ENCODE measurements at places on chromosomes 4 and X.

- DNase-seq = peak; percentile 71
These were observed at the start of gene SLC9A6 for GRCh38 chrX:135985157-135985972. SLC9A6 (plus strand) TSS chrX:135985435; CDS start chrX:135985659, 224 bp downstream.

DNA sequence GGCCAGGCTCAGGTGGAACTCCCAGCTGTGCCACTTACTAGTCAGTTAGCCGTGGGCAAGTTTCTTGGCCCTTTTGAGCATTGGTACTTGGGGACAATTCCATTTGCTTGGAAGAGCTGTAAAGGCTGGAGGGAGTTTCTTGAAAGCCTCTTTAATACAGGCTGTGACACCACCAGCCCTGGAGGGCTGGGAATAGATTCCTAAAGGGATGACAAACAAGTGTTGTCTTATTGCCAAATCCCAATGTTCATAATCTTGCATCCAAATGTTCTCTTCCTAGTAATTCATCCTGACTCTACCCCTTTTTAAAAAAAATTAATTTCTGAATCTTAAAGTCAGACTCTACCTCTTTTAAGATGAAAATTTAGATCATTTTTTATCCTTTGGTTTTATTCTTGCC, 14.6 kb upstream of the MED28 start:
- no peak for DNase-seq

- no peak for DNase-seq
These were observed 179.2 kb downstream of the IL1RAPL2 start for GRCh38 chrX:104745152-104745551.

DNA sequence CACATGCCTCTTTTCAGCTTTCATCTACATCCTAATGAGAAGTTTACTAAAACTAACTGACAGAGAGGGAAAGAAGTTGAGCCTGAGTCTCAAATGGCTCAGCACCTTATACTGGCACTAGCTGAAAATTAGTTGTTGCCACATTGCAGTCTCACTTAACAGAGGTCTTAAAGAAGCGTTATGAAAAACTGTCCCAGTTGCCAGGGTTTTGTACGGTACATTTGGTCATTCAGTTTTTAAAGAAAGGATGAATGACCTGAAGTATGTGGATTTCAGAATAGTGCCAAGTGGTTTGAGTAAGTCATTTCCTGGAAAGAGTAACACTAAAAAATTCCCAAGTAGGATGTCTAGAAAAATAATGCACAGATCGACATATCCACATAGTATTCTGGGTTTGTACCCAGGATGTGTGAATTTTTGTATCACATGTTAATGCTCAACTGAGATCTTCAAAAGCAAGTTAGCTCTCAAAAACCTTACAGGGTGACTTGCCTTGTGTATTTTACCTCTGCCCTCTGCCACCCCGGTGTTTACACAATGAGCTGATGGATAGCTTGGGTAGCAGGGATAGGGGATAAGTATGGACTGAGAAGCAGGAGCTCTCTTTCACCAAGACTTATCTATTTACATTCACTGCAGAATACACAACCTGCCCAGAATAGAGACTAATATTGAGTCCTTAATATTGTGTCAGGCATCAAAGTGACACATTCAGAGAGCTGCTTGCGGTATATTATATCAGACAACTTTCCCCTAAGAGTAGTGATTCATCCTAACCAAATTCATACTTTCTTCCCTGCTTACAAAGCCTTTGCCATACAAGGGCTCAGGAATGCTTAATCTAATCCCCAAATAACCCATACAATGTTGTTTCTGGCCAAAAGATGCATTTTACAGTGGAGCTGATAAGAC, 1075.7 kb upstream of the PABPC4L start:
- DNase-seq = no peak

DNA sequence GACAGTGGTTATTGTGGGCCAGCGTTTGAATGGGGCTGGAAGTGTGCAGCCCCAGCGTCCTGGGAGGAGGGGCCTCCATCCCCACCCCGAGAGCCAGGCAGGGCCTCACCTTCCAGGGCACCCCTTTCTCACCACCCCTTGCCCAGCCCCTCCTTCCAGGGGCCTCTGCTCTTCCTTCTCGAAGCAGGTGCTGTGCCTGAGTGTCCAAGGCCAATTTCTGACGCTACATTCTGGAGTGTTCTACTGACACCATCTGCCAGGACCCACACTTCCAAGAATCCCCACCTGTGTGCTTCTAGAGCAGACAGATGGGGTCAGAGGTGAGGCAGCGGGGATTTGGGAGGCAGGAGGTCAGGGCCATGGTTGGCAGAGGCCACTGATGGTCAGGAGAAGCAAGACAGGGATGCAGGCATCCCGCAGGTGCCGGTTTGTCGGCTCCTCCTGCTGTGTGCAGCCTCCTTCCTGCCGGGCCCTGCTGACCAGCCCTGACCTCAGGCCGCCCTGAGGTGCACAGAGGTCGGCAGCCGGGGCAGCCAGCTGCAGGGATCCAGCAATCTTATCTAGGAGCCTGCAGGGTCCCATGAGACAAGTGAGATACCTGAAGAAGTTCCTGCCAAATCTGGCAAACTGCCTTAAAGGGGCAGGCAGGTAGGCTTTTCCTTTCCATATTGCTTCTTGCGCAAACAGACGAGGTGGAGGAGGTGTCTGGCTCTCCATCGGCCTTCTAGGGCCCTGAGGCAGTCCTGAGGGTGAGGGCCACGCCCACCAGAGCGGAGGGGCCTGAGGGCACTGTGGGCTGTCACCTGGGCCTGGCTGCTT, 18.8 kb downstream of the MSANTD1 start:
- no peak for DNase-seq

- no peak for DNase-seq
These were observed 37.8 kb downstream of the SPCS3 start for GRCh38 chr4:176357359-176358082.

DNA sequence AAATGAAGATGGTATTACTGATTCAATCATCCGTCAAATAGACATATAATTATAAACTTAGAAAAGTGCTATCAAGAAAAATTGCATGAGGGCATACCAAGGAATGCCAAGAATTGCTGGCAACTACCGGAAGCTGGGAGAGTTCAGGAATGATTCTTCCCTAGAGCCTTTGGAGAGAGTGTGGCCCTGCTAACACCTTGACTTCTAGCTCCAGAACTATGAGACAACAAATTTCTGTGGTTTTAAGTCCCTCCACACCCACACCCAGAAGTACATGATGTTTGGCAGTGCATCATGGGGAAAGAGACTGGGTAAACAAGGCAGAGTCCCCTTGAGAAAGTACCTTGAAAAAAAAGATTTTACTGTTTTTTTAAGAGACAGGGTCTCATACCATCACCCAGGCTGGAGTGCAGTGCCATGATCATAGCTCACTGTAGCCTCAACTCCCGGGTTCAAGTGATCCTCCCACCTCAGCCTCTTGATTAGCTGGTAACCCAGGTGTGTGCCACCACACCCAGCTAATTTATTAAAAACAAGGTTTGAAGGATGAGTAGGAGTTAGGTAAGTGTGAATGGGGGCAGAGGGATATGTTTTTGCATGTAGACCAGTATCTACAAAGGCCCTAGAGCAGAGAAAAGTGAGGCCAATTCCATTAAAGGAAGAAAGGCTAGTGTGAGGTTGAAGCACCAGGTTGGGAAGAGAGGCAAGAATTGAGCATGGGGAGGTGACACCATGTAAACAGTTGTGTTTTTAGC, 53.1 kb downstream of the GSX2 start:
- DNase-seq = no peak

DNA sequence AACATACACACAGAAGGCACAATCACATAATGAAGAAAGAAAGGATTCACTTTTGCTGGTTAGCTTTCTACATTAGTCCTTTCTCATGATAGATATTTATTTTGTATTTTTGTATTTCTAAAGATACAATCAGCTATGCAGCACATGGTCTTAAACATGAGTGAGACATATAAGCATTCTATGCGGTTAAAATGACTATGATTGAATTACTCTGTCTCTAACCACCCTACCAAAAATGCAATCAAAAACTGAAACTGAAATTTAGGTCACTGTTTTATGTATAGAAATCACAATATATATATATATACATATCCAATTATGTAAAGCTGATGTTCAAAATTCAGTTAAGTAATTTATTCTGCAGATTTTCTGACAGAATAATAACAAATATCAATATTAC, 21.9 kb downstream of the CXXC4 start:
- no peak for DNase-seq

DNA sequence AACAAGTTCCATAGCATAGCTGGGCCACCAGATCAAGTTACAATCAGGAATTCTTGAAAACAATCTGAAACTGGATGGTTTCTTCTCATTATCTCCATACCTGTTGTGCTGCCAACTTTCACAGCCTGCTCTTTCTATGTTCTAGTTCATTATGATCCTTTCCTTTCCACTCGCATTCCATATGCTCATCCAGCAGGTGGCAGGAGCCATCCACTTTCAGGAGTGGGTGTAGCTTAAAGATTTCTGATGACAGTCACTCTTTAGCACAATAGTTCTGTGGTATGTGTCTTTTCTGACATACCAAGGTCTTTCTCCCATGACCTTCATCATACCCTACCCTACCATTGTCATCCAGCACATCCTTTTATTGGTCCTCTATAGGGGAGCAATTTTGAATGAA, 46.4 kb downstream of the PAGE2 start:
- DNase-seq = peak; percentile 5

DNA sequence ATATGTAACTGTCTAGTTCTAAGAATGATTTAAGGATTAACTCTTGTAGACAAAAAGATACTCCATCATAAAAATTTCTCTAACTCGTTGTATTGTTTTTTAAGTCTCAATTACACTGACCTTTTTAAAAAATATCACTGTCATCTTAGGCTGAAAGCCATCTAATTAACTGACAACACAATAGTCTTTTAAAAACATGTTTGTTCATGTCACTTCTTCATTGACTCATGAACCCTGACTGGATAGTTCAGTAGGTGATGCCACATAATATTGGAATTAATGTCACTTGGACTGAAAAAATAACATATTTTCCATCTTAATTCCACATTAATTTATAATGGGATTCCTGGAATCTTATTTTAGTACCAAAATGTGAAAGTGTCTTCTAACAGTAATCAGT, 179.3 kb downstream of the ADGRL3 start:
- DNase-seq = no peak

DNA sequence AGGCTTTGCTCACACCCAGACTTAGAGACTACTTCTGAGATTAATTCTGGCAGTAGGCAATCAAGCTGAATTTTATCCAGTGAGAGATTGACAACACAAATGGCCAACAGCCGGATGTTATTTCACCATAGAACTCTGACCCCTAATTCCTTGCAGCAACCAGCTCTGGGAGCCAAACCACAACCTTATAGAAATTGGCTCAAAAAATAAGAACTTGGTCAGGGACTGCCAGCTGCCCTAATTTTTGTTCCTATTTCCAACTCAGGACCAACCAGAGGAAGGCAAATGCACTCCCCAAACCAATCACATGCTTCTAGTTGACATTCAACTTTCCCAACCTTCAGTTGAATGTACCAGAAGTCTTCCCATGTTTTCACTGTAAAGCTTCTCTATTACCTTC, 269.7 kb downstream of the HS3ST1 start:
- DNase-seq = no peak

Data from CD4-positive, alpha-beta T cell treated with Interleukin-1 beta for 1 hour (primary cell).